ENCODE measurements at places on chromosomes 1 and 21.

DNA sequence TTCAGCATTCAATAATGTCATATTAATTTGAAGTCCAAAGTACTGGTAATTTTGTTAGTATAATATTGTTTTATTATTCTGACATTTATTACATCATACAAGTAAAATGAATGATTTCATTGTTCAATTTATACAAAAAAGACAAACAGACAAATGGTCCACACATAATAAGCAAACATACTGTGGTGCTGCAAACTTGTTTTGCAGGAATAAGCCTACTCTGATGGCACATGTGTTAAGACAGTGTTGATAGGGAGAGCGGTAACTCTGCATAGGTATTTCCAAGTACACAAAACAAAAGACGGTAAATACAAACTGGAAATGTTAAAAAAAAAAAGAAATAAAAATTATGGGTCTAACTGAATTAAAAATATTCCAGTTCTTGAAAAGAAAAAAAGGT, 59.7 kb upstream of the DPYD start:
- DNase-seq = no peak

- no peak for DNase-seq
Measured at GRCh38 chr21:28674763-28675162, 317.9 kb downstream of the LTN1 start.

- no peak for DNase-seq
Measured at GRCh38 chr1:107976836-107977235, 11.9 kb upstream of the VAV3 start.

GRCh38 chr21:20652846-20653245, 345.4 kb upstream of the NCAM2 start:
- DNase-seq = no peak

GRCh38 chr1:158117854-158118704, 62.6 kb upstream of the CD1D start:
- peak; percentile 38 for DNase-seq

Measured in brain microvascular endothelial cell (primary cell).